ENCODE measurements at places on chromosomes 1 and 21. TPM values are rescaled to one million over a fixed set of nuclear protein-coding genes. Genes with fewer than 3 reads are reported as not detected.

SELL gene
- total RNA-seq: 4.1 TPM

GFI1 gene
- 8.1 TPM for total RNA-seq

GJB4 gene
- 2.0 TPM for total RNA-seq

SLC25A33 gene
- 9.8 TPM for total RNA-seq

ZNF683 gene
- not detected for total RNA-seq

CYP4X1 gene
- total RNA-seq: not detected

CELSR2 gene
- 17.1 TPM for total RNA-seq

CD101 gene
- 1.2 TPM for total RNA-seq

GRCh38 chr1:247440001-247440620 is 17.8 kb downstream of the OR2B11 start:
- H3K27ac ChIP-seq: no peak overlapping the region
- H3K36me3 ChIP-seq: no peaks in the 10 kb centered on the region
- DNase-seq: no peak
- H3K27me3 ChIP-seq: peaks cover 23% of the 10 kb centered on the region

DNA sequence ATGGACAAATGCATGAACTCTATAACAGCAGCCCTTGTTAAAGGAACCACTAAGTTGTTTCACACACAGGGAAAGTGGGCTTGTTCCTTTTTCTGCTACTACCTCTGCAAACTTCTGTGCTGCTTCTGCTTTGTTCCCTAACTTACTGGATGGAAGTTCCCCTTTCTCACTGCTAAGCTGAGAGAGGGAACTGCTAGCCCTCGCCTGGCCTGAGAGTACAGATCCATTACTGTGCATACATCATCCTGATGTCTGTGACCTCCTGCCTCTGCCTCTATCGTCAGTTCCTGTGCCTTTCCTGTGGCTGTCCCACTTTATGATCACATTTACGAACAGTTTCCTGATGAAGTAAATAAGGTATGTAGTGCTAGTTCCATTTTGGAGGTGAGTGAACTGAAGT is 3.5 kb downstream of the GNAT2 start:
- no peak overlapping the region for H3K4me3 ChIP-seq
- no peaks in the 10 kb centered on the region for H3K27me3 ChIP-seq
- no peaks in the 10 kb centered on the region for H3K36me3 ChIP-seq
- no peak for DNase-seq
- H3K27ac ChIP-seq: no peak overlapping the region

DNA sequence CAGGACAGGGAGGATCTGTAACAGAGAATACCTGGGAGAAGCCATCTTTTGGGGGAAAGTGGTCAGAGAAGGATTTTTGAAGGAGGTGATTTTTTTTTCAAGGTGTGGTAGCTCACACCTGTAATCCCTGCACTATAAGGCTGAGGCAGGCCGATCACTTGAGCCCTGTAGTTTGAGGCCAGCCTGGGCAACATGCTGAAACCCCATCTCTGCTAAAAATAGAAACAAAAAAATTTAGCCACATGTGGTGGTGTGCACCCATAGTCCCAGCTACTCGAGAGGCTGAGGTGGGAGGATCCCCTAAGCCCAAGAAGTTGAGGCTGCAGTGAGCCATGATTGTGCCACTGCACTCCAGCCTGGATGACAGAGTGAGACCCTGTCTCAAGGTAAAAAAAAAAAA is 67.4 kb upstream of the ARTN start:
- H3K4me3 ChIP-seq: no peak overlapping the region
- H3K4me1 ChIP-seq: peaks cover 10% of the 10 kb centered on the region
- H3K36me3 ChIP-seq: no peaks in the 10 kb centered on the region
- no peak for DNase-seq
- H3K27ac ChIP-seq: no peak overlapping the region

- H3K27me3 ChIP-seq: no peaks in the 10 kb centered on the region
- H3K4me1 ChIP-seq: no peaks in the 10 kb centered on the region
- H3K27ac ChIP-seq: no peak overlapping the region
- DNase-seq: no peak
- no peak overlapping the region for H3K4me3 ChIP-seq
Measured at GRCh38 chr21:34670220-34670961, 1.6 kb downstream of the CLIC6 start.

GRCh38 chr1:50426108-50426700 is 3.0 kb upstream of the DMRTA2 start:
- no peaks in the 10 kb centered on the region for H3K36me3 ChIP-seq
- H3K27me3 ChIP-seq: no peaks in the 10 kb centered on the region
- H3K27ac ChIP-seq: no peak overlapping the region
- H3K4me1 ChIP-seq: no peaks in the 10 kb centered on the region
- no peak overlapping the region for H3K4me3 ChIP-seq
- DNase-seq: no peak

GRCh38 chr1:223514644-223515043 is 121.4 kb downstream of the CCDC185 start:
- H3K36me3 ChIP-seq: no peaks in the 10 kb centered on the region
- H3K27ac ChIP-seq: no peak overlapping the region
- 0 out of 2 replicates have a peak, but pooled peaks cover 16% of the 10 kb centered on the region for H3K27me3 ChIP-seq
- no peak for DNase-seq
- H3K4me3 ChIP-seq: no peak overlapping the region
- H3K4me1 ChIP-seq: no peaks in the 10 kb centered on the region

DNA sequence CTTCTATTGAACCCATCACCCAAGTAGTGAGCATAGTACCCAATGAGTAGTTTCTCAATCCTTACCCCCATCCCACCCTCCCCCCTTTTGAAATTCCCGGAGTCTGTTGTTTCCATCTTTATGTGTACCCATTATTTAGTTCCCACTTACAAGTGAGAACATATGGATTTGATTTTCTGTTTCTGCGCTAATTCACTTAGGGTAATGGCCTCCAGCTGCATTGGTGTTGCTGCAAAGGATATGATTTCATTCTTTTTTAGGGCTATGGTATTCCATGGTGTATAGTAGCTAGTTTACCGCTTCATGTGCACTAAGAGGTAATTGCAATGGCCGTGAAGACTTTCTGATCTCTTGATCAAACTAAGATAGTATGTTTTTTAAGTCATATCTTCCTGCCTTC is 107.5 kb upstream of the SERTAD4 start:
- H3K4me3 ChIP-seq: no peak overlapping the region
- H3K36me3 ChIP-seq: no peaks in the 10 kb centered on the region
- no peak overlapping the region for H3K27ac ChIP-seq
- peaks cover 51% of the 10 kb centered on the region for H3K27me3 ChIP-seq
- no peak for DNase-seq
- no peaks in the 10 kb centered on the region for H3K4me1 ChIP-seq

DNA sequence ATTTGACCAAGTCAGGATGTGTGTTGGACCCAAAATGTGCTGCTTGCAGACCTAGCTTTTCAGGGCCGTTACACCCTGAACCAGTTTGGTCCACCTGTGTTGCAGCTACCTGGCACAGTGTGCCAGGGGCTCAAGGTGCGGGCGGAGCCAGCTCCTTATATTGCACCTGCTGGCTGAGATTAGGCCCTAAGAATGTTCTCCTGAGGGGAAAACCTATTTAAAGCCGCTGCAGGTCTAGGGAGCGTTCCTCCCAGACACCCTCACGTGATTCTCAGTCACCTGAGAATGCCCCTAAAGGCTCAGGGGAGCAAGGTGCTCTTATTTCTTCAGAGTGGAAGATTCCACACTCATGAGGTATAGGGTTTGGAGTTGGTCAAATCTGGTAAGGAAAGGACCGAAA is 12.0 kb downstream of the GSTM3 start:
- no peaks in the 10 kb centered on the region for H3K36me3 ChIP-seq
- peaks cover 3% of the 10 kb centered on the region for H3K4me1 ChIP-seq
- no peaks in the 10 kb centered on the region for H3K27me3 ChIP-seq
- DNase-seq: no peak
- no peak overlapping the region for H3K27ac ChIP-seq

- no peaks in the 10 kb centered on the region for H3K36me3 ChIP-seq
- H3K4me1 ChIP-seq: no peaks in the 10 kb centered on the region
- H3K27ac ChIP-seq: no peak overlapping the region
- no peak overlapping the region for H3K4me3 ChIP-seq
Measured at GRCh38 chr1:66416295-66416694, 117.7 kb upstream of the SGIP1 start.

DNA sequence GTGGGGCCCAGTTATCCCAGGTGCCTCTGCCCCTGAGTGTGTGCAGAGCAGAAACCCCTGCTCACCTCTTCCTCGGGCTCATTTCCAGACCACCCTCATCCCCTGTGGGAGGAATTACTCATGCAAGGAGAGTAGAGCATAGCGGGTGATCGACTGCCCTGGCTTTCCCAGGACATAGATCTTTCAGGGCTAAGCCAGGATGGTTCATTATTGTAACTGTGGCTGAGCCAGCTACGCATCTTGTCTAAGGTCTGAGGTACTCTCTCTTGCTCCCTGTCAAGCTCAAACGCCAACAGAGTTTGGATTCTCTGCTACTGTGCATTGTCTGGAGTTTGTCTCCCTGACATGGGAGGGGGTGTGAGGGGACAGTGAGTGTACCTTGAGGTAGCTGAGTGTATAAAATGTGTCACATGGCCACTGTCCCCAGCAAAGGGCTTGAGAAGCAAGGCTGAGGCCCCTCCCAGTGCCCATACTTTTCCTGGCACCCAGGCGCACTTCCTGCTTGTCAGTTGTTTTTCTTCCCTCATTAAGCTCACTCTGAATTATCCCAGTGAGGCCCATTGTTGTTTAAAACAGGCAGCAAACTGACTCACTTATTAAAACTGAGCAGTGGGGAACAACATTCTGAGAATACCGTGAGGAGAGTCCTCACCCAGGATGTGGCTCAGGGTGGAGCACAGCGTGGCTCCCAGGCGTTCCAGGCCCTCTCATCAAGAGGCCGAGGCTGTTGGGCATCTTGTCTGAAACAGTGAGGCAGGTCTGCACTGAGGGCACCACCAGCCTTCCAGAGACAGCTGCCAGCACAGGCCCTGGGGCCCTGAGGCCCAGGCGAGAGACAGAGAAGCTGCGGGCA is 92.9 kb downstream of the LAMC2 start:
- H3K27ac ChIP-seq: no peak overlapping the region
- no peaks in the 10 kb centered on the region for H3K36me3 ChIP-seq
- no peak for DNase-seq
- H3K27me3 ChIP-seq: no peaks in the 10 kb centered on the region
- no peaks in the 10 kb centered on the region for H3K4me1 ChIP-seq
- no peak overlapping the region for H3K4me3 ChIP-seq

- no peak overlapping the region for H3K27ac ChIP-seq
- no peaks in the 10 kb centered on the region for H3K27me3 ChIP-seq
- no peak overlapping the region for H3K4me3 ChIP-seq
- peaks cover 9% of the 10 kb centered on the region for H3K4me1 ChIP-seq
- H3K36me3 ChIP-seq: peaks cover 25% of the 10 kb centered on the region
- DNase-seq: no peak
Measured at GRCh38 chr1:226882187-226882586, 11.8 kb downstream of the PSEN2 start.

- H3K27me3 ChIP-seq: no peaks in the 10 kb centered on the region
- no peak overlapping the region for H3K4me3 ChIP-seq
- H3K4me1 ChIP-seq: no peaks in the 10 kb centered on the region
- H3K27ac ChIP-seq: no peak overlapping the region
- no peaks in the 10 kb centered on the region for H3K36me3 ChIP-seq
- no peak for DNase-seq
Measured at GRCh38 chr1:174916846-174917245, 82.9 kb upstream of the CACYBP start.

GRCh38 chr1:1175221-1176062 is 1.8 kb downstream of the TTLL10 start:
- no peaks in the 10 kb centered on the region for H3K36me3 ChIP-seq
- no peak overlapping the region for H3K27ac ChIP-seq
- DNase-seq: no peak
- no peaks in the 10 kb centered on the region for H3K27me3 ChIP-seq
- H3K4me3 ChIP-seq: no peak overlapping the region

DNA sequence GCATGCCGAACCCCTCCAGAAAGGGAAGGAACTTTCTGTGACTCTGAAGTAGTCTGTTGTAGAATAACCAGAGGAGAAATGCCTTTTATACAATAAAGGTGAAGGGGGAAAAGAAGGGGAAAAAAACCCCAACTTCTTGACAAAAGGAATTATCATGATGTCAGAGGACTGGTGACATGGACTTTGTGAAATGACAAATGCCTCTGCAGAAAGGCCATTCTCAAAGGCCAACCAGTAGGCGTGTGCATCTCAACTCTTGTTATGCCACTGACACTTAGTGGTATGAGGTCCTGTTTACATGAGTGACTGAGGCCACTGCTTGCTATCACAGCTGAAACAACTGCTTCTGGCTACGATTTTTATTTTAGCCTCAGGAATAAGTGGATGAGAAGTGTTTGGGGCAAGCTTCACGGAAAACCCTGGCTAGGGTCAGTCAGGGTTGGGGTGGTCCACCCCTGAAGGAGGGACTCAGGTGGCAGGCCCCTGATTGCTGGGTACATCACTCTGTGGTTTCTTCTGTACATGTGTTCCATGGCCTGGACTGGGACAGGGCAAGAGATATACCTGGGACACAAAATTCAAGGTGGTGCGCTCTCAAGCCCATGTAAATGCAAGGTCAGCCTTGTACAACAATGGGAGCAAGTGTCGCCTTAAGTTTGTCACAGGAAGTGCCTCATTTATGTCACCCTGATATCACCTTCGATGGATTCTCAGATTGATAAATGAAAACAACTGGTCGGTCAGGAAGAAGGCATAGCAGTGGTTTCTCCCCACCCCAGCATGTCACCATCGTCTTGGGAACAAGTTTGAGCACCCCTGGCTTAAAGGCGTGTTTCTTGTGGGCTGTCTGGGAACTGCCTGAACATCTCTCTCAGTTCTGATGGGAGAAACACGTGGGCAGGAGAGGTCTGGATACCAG is 12.4 kb downstream of the RUNX1 start:
- no peak overlapping the region for H3K4me3 ChIP-seq
- no peak for DNase-seq
- H3K36me3 ChIP-seq: no peaks in the 10 kb centered on the region
- H3K27ac ChIP-seq: no peak overlapping the region

DNA sequence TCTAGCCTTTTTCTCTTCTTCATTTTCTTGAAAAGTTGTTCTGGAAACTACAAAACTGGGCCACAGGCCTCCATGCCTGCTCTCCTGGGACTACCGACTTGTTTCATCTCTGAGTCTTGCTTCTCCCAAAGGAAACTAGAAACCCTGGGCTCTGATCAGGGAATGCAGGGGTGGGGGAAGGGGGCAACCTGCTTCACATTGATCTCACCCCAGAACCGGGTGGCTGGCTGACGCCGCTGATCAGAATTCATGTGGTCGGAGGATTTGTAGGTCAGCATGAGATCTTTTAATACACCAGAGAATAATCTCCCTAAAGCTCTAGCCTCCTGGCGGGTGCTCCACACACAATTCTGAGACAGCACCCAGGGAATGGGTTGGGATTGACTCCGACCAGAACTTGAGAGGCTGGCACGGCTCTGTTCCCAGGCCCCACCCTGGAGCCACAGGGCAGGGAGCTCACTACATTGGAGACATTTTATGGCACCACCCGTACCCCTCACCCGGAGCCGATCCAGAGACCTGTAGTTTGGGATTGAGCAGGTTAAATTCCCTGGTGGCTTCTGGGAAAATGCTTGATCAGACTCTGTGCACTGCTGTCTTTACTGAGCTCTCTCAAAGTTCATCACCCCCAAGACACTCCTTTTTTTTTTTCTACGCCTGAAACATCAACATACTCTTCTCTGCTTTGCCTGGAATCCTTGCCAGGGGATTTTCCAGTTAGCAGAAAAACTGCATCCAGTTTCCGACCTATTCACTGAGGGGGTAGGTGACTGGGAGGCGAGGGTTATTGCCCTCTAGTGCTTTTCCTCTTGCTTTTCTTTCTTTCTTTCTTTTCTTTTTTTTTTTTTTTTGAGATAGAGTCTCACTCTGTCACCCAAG is 12.2 kb upstream of the ARHGEF10L start:
- no peak overlapping the region for H3K4me3 ChIP-seq
- H3K4me1 ChIP-seq: peaks cover 98% of the 10 kb centered on the region
- no peak for DNase-seq
- no peaks in the 10 kb centered on the region for H3K36me3 ChIP-seq
- H3K27me3 ChIP-seq: no peaks in the 10 kb centered on the region
